ENCODE measurements at places on chromosomes 1 and 21. TPM values are rescaled to one million over a fixed set of nuclear protein-coding genes. Genes with fewer than 3 reads are reported as not detected.
A peak's percentile ranks its signal among the peaks of the same experiment; 100 is the strongest.

- no peak for DNase-seq
- H3K27me3 ChIP-seq = no peaks in the 10 kb centered on the region
- peaks cover 15% of the 10 kb centered on the region for H3K4me1 ChIP-seq
- peaks cover 48% of the 10 kb centered on the region for H3K36me3 ChIP-seq
- H3K27ac ChIP-seq = no peak overlapping the region
- no peak overlapping the region for H3K4me3 ChIP-seq
These were observed 9.0 kb downstream of the RAD54L start for GRCh38 chr1:46256523-46256922.

DNA sequence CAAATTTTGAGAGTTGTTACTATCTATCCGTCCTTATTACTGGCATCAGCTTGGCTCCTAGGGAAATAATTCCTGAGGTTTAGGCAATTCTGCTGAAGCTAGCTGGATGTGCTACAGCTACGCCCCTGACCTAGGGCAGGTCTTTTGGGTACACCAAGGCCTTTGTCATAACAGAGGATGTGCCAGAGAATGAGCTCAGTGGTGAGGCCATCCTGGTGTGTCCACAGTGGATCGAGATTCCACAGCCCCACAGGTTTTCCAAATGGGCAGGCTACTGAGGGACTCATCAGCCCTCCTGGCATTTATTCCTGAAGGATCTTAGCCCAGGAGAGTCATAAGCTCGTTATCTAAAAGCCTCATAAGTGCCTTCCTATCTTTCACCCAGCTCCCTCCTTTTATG lies 475.2 kb upstream of the USP24 start:
- no peak overlapping the region for H3K4me3 ChIP-seq
- no peaks in the 10 kb centered on the region for H3K27me3 ChIP-seq
- DNase-seq = no peak
- H3K36me3 ChIP-seq = no peaks in the 10 kb centered on the region

- H3K27me3 ChIP-seq = peaks cover 30% of the 10 kb centered on the region
- peaks cover 77% of the 10 kb centered on the region for H3K4me1 ChIP-seq
- no peak overlapping the region for H3K27ac ChIP-seq
- no peak for DNase-seq
- no peak overlapping the region for H3K4me3 ChIP-seq
- no peaks in the 10 kb centered on the region for H3K36me3 ChIP-seq
These were observed 66.5 kb upstream of the ERRFI1 start for GRCh38 chr1:8092657-8093056.

DNA sequence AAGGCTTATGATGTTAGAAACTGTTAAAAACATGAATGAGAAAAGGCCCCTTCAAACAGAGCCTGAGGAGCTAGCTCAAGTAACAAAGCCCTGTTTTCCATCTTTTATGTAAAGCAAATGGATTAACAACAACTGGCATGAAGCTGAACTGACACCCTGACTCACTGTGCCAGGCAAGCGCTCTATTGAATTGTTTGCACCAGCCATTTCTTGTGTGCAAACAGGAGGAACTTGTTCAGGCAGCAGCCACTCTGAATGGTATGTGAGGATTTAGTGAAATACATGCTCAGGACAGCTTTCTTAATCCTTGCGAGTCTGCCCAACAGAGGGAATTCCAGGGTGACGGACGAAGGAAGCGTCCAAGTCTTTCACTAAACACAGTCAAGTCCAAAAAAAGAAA lies 291.1 kb upstream of the ADGRL2 start:
- H3K27ac ChIP-seq = no peak overlapping the region
- no peak for DNase-seq
- H3K27me3 ChIP-seq = no peaks in the 10 kb centered on the region
- H3K4me3 ChIP-seq = no peak overlapping the region
- no peaks in the 10 kb centered on the region for H3K4me1 ChIP-seq
- H3K36me3 ChIP-seq = no peaks in the 10 kb centered on the region

DNA sequence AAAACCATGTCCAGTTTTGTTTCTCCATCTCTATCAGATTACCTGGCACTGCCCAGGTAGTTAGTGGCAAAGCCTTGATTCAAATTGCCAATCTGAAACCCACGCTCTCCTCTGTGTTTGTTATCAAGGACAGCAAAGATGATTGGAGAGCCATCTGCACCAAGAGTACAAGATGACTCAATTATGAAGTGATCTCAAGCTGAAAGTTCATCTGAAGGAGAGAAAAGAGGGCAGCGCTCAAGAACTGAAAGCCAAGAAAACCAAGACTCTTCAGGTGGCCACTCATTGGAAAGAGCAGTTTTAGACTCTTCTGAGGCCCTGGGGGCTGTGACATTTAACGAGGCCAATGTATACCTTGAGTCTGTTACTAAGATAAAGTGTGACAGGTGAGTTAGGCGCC lies 13.8 kb downstream of the RXRG start:
- H3K36me3 ChIP-seq = no peaks in the 10 kb centered on the region
- peaks cover 7% of the 10 kb centered on the region for H3K4me1 ChIP-seq
- H3K4me3 ChIP-seq = no peak overlapping the region
- H3K27me3 ChIP-seq = peaks cover 6% of the 10 kb centered on the region
- DNase-seq = no peak

- H3K4me3 ChIP-seq = no peak overlapping the region
- no peak for DNase-seq
- H3K4me1 ChIP-seq = no peaks in the 10 kb centered on the region
- H3K27me3 ChIP-seq = peaks cover 35% of the 10 kb centered on the region
- no peak overlapping the region for H3K27ac ChIP-seq
These were observed 74.2 kb downstream of the SPATA46 start for GRCh38 chr1:162302306-162303003.

- H3K27ac ChIP-seq = no peak overlapping the region
- peaks cover 12% of the 10 kb centered on the region for H3K4me1 ChIP-seq
- H3K27me3 ChIP-seq = peaks cover 15% of the 10 kb centered on the region
- H3K36me3 ChIP-seq = no peaks in the 10 kb centered on the region
These were observed 88.4 kb downstream of the NID1 start for GRCh38 chr1:235976490-235976889.

DNA sequence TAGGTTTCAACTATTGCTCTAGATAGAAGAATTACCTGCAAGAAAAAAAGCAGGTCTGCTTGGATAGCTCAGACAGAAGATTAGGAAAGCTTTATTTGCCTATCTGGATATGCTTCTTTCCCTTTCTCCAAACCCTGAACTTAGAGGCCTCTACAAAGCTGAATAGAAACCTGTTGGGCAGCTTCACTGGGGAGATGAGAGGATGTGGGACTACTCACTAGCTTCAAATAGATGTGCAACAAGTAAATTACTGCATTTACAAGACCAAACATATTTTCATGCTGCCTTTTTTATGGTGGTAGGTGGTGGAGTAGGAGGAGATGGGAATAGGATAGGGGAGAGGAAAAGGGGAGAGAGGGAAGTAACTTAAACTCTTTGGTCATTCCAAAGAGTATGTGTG lies 6.4 kb downstream of the CLCA2 start:
- H3K4me1 ChIP-seq = no peaks in the 10 kb centered on the region
- H3K27ac ChIP-seq = no peak overlapping the region
- no peak overlapping the region for H3K4me3 ChIP-seq
- no peak for DNase-seq

DNA sequence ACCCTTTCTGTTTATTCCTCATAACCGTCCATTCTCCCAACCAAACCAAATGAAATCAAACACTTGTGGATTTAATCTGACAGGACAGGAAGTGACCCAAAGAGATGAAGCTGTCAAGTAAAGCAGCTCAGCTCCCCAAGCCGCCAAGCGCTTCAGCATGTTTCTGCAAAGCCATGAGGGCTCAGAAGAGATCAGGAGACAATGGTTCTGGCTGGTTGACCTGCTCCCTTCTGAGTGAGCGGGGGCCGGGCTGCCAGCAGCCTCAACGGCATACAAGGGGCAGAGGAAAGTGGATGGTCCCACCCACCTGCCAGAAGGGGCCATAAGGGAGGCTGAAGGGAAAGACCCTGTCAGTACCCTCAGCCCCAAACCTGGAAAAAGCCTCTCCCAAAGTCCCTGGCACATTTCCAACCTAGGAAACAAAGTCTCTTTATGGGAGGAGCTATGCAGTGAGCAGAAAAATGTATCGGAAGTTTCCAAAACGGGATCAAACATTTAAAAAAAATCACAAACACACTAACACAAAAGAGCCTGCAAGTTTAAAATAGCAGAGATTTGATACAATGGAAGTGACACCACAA lies 45.4 kb downstream of the SLC45A1 start:
- H3K4me3 ChIP-seq = no peak overlapping the region
- H3K27ac ChIP-seq = peak overlapping the region; percentile 30
- H3K36me3 ChIP-seq = no peaks in the 10 kb centered on the region
- no peak for DNase-seq

GRCh38 chr1:75811211-75811981 lies 14.7 kb downstream of the MSH4 start:
- no peak for DNase-seq
- H3K4me1 ChIP-seq = no peaks in the 10 kb centered on the region
- no peaks in the 10 kb centered on the region for H3K36me3 ChIP-seq
- H3K4me3 ChIP-seq = no peak overlapping the region
- H3K27ac ChIP-seq = no peak overlapping the region

DNA sequence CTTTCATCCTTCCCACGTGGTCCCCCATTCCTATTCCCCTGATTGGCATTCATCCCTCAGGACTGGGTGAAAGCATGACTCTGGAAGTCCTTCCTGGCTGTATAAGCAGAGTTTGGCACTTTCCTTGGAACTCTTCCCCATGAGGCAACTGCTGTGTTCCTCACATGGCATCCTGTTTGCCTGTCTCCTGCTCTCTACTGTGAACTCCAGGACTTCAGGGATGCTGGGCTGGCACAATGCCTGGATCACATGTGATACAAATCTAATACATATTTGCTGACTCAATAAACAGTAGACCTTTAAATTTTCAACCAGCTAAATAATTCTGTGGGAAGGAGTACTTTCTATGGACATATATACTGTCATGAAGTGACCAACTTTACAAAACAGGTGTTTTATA lies 46.8 kb upstream of the EDEM3 start:
- H3K4me3 ChIP-seq = no peak overlapping the region
- no peak overlapping the region for H3K27ac ChIP-seq

- peaks cover 22% of the 10 kb centered on the region for H3K27me3 ChIP-seq
- no peaks in the 10 kb centered on the region for H3K36me3 ChIP-seq
- no peaks in the 10 kb centered on the region for H3K4me1 ChIP-seq
These were observed 16.6 kb upstream of the KIRREL1 start for GRCh38 chr1:157976888-157977287.

DNA sequence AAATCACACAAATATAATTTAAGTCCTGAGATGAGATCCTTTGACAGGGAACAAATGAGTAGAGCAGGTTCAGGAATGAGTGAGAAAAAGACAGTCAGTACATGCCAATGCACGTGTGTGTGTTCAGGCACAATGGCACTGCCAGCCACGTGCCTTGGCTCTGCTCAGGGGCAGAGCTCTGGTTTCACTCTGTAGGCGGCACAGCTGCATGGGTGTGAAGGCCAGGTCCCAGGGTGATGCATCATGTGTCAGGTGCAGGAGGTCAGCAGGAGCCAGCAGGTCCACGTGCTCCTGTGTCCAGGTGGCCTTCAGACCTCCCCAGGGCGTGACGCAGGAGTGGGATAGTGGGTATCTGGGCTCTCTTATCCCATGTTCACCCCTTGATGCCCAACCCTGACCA lies 386.1 kb downstream of the KCNH1 start:
- H3K27ac ChIP-seq = no peak overlapping the region
- no peak for DNase-seq
- H3K4me1 ChIP-seq = no peaks in the 10 kb centered on the region
- H3K4me3 ChIP-seq = no peak overlapping the region
- peaks cover 13% of the 10 kb centered on the region for H3K27me3 ChIP-seq
- H3K36me3 ChIP-seq = no peaks in the 10 kb centered on the region

DNA sequence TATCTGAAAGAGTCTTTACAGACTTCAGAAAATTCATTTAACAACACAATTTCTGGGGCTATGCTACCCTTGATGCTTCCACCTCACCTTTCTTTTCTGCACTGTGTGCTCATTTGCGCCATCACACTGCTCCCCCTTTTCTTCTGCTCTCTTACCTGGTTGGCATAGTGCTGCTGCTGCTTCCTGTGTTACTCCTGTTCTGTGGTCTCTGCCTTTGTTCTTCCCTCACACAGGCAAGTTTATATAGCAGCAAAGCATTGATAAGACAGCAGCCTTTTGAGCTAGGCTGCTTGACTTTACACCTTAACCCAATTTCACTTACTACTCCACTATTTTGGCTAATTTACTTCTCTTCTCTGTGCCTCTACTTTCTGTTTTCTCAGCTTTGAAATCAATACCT lies 18.3 kb downstream of the SGIP1 start:
- H3K4me3 ChIP-seq = no peak overlapping the region
- peaks cover 5% of the 10 kb centered on the region for H3K27me3 ChIP-seq
- no peak overlapping the region for H3K27ac ChIP-seq

DNA sequence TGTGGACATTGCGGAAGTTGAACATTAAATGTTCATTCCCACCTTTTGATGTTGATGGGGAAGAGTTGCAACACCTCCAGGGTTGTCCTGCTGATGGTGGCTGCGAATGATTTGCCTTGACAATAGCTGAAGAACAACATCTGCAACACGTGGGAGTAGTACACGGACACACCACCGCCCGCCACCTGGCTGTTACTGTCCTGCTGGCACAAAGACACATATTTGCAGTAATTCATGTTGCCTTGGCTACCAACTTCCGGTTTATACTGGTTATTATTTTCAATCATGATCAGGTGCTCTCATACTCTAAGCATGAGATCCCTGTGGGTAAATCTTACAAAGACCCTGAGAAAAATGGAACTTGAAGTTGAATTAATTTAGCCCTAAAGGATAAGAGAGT lies 55.2 kb downstream of the UBR4 start:
- H3K36me3 ChIP-seq = peaks cover 8% of the 10 kb centered on the region
- no peak for DNase-seq
- H3K4me3 ChIP-seq = no peak overlapping the region
- H3K27me3 ChIP-seq = no peaks in the 10 kb centered on the region

The TTLL10 gene
- 0.36 TPM for total RNA-seq

The TEX38 gene
- not detected for total RNA-seq

The LAMC1 gene
- 0.24 TPM for total RNA-seq

Data from activated T-cell treated with anti-CD3 and anti-CD28 coated beads, Interleukin-2, amount 50 U/mL, for 72 hours (primary cell).